ENCODE measurements at places on chromosomes 6 and 20. TPM values are rescaled to one million over a fixed set of nuclear protein-coding genes. Genes with fewer than 3 reads are reported as not detected.

DNA sequence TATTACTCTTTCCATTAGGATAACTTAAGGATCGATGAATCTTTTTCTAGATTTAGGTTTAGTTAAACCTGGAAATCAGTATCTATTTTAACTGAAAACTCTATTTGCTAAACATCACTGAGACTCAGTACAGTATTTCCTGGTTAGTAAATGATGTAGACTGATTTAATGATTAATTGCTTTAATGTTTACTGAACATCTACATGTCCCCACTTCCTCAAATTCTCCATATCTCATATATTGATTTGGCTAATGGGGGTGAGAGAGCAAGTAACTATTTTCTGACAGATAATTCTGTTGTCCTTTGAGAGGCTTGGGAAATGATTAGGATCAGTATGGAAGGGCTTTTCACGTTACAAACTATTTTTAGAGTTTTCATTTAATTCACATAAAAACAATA lies 10.3 kb downstream of the MKKS start:
- H3K4me3 ChIP-seq = no peak overlapping the region
- H3K27me3 ChIP-seq = no peaks in the 10 kb centered on the region
- H3K4me1 ChIP-seq = no peaks in the 10 kb centered on the region
- H3K27ac ChIP-seq = no peak overlapping the region

Gene MOCS3
- total RNA-seq = 6.3 TPM

Gene CRIP3
- total RNA-seq = 46.3 TPM

Gene SIGLEC1
- not detected for total RNA-seq

Measured in H1 (cell line).